GM06990 (cell line): ENCODE measurements at places on chromosomes 5 and 9.

- no peak for DNase-seq
Observed at GRCh38 chr5:6772886-6773285, 59.7 kb downstream of the TENT4A start.

- no peak for DNase-seq
Observed at GRCh38 chr9:38022995-38023394, 46.0 kb downstream of the SHB start.

DNA sequence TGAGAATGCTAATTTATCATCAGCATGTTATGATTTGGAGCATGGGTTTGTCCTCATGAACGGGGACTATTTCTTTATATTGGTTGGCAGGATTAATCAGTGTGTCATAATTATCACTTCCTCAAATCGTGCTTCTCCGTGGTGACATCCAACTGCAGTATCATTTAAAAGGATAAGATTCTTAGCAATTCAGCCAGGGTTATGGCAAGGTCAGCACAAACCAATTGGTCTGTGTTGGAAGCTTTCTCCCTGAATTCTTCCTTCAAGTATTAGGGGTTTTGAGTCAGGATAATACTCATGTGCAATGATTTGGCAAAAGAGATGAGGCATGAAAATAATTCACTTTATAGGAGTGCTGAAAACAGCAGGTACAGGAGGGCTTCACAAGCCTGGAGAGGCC lies 5.5 kb upstream of the CAMLG start:
- no peak for DNase-seq

- no peak for DNase-seq
Observed at GRCh38 chr5:35513612-35514011, 104.1 kb upstream of the SPEF2 start.
